ENCODE measurements at places on chromosomes 1 and 21.

GRCh38 chr1:204194771-204195170, 1.5 kb downstream of the KISS1 start:
- no peak for ATAC-seq

- ATAC-seq: peak; percentile 5
These were observed 13.3 kb upstream of the SAMD11 start for GRCh38 chr1:910311-910880.

- ATAC-seq: no peak
These were observed 220.5 kb downstream of the KCNT2 start for GRCh38 chr1:196387766-196388165.

- peak; percentile 36 for ATAC-seq
These were observed 169.2 kb downstream of the DHRS3 start for GRCh38 chr1:12448746-12449177.

DNA sequence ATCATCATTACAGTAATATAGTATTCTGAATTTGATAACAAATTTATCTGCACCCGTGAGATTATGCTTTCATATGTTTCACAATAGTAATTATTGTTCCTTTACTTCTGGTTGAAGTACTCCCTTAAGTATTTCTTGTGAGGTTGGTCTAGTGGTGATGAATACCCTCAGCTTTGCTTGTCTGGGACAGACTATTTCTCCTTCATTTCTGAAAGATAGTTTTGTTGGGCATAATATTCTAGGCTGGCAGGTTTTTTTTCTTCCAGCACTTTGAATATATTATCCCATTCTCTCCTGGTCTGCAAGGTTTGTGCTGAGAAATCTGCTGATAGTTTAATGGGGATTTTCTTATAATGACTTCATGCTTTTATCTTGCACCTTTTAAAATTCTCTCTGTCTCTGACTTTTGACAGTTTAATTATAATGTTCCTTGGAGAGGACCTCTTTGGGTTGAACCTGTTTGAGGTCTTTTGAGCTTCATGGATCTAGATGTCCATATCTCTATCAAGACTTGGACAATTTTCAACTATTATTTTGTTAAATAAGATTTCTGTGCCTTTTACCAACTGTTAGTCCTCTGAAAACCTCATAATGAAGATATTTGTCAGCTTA, 371.5 kb upstream of the VAMP3 start:
- no peak for ATAC-seq

DNA sequence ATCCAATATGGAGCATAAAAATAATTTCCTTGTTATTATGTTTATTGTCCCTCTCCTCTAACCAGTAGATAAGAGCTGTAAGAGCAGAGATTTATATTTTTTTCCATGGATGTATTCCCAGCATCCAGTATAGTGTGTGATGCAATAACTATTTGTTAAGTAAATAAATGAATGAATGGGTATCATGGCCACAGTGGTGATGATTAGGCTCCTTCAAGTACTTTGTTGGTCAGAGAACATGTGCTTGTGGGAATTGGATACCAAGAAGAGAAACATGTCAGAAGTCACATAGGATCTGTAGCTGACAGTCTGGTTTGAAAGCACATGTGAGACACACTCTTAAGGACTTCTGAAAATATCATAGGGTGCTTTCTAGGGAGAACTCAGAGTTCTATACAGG, 588.5 kb downstream of the AGBL4 start:
- no peak for ATAC-seq

DNA sequence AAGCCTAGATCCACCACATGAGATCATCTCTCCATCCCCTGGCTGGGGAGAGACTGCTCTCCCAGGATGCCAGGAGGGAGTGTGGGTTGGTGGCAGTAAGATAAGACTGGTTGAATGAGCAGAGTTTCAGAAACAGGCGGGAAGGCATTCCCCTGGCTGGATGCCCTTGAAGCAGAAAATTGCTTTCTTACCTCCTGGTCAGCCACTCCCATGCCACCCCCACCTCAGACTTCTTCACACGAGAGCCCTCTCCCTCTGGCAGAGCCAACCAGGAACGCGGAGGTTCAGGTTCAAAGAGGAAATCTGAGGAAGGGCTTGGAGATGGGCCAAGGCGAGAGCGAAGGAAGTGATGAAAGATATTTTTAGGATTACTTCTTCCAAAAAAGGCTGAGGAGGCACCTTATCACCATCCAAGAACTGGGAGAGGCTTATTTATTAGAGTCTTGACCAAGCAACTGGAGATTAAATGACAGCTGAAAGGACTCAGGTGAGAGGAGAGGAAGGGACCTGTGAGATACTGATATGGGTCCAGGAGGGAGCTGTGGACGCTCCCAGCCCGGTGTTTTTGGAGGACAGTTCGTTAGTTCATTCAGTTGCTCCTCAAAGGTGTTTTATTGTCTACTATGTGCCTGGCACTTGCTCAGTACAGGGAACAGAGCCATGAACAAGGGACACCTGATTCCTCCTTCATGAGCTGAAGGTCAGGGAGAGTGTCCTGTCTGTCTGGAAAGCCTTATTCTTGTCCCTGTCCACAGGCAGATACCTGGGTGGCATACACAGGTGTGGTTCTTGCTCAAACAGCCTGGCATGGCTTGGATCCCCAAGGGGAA, 18.9 kb upstream of the SLC26A9 start:
- ATAC-seq: no peak

DNA sequence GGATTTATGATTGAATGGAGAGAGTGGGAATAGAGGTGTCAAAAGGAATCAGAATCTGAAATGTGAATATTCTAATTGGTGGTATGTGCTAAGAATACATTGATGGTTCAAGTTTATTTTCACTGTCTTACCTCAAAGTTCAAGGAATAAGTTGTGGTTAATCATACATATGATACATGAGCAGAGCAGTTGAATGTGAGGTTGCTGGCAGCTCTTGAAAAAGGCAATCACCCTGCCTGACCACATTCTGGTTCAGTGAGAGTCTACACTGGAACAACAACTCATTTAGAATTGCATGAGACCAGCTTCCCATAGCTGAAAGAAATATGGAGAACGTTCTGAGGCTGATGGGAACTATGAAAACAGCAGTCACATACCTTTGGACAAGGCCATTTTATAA, 68.3 kb upstream of the ARHGAP29 start:
- ATAC-seq: peak; percentile 63

GRCh38 chr1:29438991-29439390, 202.7 kb downstream of the PTPRU start:
- no peak for ATAC-seq

- no peak for ATAC-seq
These were observed 100.1 kb upstream of the GCLM start for GRCh38 chr1:94009304-94009703.

- no peak for ATAC-seq
These were observed 581.1 kb upstream of the PLXNA2 start for GRCh38 chr1:208825300-208825699.

DNA sequence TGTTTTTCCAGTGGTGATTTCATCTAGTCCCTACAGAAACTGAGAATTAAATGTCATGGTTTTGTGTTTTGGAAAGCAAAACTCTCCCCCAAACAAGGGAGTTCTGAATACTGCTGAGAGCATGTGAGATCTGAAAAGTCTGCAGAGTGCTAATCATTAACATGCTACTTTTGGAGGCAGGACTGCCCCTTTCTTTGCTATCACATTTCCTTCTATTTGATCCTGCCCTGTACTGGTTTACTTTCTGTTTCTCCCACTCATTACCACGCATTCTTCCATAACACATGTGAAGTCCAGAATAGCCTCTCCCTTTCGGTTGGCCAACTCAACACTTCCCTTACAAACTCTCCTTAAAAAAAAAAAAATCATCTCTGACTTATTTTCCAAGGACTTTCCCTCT, 63.6 kb downstream of the GADD45A start:
- ATAC-seq: peak; percentile 65

GRCh38 chr21:35201799-35202198, 152.7 kb upstream of the RUNX1 start:
- no peak for ATAC-seq

DNA sequence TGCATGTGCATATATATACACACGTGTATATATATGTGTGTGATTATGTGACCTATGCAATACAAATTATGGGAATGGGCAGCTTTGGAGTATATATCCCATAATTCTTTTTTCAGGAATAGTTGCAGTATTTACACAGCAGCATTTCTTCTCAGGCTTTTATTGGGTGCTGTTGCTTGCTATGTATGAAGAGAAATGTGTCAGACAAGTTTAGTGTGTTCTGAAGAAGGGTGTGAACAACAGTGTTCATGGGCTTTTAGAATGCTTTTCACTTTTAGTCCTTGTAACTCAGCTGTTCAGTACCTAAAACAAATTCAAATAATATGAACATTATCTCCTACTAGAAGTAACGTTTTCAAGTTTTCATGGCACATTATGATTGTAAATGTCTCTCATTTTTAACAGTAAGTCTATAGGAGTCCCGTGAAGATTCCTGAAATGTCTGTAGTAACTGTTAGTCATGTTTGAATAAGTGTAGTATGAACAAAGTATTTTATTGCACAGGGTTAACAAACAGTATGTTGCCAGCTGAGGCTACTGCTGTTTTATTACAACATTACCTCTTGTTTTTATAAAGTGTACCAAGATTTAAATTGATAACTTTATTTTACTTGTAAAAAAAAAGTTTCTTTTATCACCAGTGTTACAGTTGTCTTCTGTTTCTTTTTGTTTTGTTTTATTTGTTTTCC, 42.5 kb downstream of the TMED5 start:
- ATAC-seq: no peak

- peak; percentile 19 for ATAC-seq
These were observed 2.1 kb downstream of the TAF12 start for GRCh38 chr1:28640766-28641165.

- ATAC-seq: no peak
These were observed 24.4 kb upstream of the IER5 start for GRCh38 chr1:181064011-181064623.

- no peak for ATAC-seq
These were observed 75.9 kb downstream of the GIPC2 start for GRCh38 chr1:78121710-78122109.

DNA sequence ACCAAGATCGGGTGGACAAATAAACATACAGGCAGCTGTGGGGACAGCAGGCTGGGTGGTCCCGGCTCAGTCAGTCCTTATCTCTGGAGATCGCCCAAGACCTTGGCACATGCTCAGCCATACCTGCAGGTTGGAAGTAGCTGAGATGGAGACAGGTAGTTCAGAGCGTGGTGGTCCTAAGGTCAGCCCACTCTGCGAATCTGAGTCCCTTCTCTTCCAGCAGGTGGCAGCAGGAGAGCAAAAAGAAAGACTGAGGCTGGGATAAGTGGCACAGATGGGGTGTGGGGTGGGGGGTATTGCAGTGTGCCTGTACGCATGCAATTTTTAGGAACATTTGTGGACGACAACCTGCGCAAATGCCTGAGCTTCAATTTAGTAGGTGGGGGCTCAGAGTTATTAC, 104.9 kb downstream of the TENT5C start:
- no peak for ATAC-seq

- ATAC-seq: no peak
These were observed 361.8 kb upstream of the VAMP3 start for GRCh38 chr1:7409278-7409677.

DNA sequence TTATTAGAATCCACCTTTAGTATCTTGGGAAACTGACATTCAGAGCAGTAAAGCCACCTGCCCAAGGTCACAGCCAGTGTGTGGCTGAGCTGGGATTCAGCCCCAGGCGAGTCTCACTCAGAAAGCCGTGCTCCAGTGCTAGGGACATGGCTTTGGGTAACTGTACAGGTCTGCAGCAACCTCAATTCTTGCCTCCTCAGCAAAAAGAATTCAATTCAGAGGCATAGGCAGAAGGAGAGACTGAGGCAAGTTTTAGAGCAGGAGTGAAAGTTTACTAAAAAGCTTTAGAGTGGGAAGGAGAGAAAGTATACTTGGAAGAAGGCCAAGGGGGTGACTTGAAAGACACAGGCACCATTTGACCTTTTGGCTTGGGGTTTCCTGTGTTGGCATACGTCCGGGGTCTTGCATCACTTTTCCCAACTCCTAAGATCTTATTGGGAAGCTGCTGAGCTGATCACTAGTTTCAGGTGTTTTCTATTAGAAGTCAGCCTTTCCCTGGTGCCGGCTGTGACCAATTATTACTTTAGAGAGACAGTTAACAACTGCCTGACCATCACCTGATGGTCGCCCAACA, 529.3 kb downstream of the MATN1 start:
- ATAC-seq: no peak

DNA sequence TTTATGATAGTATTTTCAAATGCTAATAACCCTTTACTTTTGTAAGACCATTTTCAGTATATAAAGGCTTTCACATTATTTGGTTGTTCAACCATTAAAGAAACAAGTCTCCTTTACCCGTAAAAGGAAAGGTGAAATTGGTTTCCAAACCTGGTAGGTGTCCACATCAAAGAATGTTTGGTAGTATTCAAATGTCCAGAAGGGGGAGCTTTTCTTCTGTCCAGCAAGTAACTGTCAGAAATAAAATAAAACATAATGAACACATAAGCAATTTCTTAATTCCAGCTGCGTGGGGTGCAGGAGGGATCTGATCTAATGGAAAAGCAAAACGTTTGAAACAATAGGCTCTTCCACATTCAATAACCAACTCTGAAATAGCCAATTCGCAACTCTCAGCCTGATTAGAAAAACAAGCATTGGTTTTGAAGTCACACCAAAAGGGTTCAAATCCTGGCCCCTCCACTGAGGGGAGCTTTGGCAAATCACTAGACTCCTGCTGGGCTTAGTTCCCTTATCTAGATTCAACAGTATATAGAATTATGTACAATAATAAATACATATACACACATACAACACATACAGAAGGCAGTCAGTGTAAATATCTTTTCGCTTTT, 11.0 kb downstream of the YIPF1 start:
- peak; percentile 54 for ATAC-seq

- ATAC-seq: no peak
These were observed 31.9 kb downstream of the GDAP2 start for GRCh38 chr1:117897551-117897950.

DNA sequence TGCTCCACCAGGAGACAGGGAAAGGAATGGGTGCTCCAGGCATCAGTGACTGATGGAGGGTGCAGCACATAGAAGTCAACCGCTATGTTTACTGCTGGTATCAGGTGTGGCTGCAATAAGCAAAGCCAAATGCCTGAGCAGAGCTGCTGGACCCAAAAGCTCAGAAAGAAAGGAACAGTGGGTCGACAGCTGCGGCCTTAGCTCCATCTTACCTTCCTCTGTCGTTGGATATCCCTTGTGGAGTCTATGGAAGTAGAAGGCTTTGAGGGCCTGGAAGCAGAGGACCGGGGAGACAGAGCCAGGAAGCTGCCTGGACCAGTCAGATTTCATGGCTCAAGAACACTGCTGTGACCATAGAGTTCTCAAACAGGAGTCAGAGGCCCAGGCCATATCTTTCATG, 45.3 kb downstream of the RIMS3 start:
- ATAC-seq: no peak

DNA sequence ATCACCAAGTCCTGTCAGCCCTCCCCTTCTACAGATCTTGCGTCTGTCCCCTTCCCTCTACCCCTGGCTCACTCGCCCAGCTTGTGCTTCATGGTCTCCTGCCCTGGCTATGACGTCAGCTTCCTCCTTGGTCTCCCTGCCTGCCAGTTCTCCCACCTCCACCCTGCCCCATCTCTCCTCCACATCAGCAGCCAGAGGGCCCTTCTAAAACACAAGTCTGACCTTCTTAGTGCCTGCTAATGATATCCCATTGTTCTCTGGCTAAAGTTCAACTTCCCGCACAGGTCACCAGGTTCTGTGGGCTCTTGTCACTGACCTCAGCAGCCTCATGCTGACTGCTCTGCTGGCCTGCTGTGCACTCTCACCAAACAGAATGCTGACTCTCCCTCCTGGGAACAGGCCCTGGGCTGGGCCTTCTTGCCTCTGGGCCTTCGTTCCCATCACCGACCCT, 24.7 kb upstream of the MYCL start:
- ATAC-seq: no peak

GRCh38 chr1:53410100-53410541, 49.1 kb upstream of the DMRTB1 start:
- peak; percentile 61 for ATAC-seq

- ATAC-seq: no peak
These were observed 89.2 kb downstream of the ACTL8 start for GRCh38 chr1:17844185-17844826.

All from SK-N-SH treated with all-trans-retinoic acid at 6 μM for 48 hours (cell line).